HFFc6 (cell line): ENCODE measurements at places on chromosomes 2 and 18.

DNA sequence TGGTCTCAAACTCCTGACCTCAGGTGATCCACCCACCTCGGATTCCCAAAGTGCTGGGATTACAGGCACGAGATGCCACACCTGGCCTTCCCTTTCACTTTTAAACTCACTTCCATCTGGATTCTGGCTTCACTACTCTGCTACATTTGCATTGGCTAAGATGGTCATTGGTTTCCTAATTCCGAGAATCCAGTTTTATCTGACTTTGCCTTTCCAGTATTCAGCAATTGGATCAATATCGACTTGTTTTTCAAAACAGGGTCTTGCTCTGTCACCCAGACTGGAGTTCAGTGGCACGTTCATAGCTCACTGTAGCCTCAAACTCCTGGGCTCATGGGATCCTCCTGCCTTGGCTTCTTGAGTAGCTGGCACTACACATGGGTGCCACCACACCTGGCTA, 4.7 kb upstream of the CD302 start:
- no peak for DNase-seq

DNA sequence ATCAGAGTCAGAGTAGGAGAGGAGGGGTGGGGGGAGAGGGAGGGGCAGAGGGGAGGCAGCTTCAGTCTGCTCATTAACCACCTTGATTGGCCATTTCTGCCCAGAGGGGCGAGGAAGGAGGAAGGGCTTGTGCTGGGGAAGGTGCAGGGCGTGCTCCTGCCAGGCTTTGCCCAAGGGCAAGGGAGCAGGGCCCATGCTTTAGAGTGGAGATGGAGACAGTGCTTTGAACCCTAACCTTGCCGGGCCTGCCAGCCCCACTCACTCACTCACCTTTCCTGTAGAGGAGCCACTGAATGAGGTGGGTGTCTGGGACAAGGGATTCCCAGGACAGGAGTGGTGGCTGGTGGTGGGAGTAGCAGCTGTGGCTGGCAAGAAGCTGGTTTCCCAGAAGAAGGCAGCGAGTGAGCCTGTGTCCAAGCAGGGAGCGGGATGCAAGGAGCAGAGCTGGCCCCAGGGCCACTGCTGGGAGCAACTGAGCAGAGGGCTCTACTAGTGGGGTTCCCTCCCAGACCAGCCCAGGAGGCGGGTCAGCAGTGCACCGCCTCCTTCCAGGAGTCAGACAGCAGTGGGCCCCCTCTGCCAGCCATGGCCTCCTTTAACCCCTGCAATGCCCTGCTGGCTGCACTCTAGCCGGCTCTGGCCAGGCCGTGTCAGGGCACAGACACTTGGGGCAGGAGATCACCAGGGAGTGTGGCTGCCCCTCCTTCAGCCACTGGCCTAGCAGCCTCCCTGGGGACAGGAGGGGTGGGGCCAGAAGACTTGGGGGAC, 3.6 kb upstream of the RUFY4 start:
- no peak for DNase-seq

DNA sequence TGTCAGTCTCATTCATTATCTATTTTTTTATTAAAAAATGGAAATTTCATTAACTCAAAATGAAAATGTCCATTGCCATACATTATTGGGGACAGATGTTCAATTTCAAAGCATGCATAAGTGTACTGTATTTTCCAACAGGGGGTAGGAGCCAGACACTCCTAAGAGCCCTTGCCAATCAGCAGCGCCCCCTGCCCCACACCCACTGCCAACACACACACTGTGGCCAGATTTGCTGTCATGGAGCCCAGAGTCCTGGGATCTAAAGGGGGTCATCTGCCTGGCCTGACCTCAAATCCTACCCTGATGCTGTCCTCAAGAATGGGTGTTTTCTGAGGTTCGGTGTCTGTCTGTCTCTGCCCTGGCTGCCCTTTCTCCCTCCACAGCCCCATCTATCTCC, 162.2 kb upstream of the TWIST2 start:
- DNase-seq, result no peak

DNA sequence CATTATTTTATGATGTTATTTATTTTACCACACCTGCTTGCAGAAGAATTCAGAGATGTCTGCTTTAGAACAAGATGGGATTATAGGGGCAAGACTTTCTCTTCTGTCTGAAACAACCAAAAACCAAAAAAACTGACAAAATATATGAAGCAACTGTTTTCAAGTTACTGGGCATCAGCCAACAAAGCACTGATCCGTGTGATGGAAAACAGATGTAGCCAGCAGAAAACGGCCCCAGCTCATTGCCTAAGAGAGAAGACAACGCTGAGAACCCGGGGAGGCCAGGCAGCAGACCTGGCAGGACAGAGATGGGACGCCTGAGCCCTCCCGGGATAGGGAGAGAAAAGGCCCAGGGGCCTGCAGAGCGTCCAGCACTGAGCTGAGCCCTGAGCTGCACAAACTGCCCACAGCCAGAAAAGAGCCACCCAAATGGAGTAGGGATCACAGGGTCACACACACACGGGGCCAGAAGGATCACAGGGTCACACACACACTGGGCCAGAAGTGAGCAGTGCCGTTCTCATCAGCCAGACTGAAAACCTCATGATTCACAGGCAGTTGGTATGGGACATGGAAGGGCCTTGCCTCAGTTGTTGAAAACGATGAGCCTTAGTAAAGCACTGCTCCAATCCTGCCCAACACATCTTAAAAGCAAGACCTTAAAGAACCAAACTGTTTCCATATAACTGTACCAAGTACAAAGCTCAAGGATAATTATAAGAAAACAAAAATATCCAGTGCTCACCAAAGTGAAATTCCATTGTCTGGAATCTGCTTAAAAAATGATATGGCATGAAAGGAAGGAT, 12.1 kb downstream of the PXDN start:
- DNase-seq, result peak; percentile 85

DNA sequence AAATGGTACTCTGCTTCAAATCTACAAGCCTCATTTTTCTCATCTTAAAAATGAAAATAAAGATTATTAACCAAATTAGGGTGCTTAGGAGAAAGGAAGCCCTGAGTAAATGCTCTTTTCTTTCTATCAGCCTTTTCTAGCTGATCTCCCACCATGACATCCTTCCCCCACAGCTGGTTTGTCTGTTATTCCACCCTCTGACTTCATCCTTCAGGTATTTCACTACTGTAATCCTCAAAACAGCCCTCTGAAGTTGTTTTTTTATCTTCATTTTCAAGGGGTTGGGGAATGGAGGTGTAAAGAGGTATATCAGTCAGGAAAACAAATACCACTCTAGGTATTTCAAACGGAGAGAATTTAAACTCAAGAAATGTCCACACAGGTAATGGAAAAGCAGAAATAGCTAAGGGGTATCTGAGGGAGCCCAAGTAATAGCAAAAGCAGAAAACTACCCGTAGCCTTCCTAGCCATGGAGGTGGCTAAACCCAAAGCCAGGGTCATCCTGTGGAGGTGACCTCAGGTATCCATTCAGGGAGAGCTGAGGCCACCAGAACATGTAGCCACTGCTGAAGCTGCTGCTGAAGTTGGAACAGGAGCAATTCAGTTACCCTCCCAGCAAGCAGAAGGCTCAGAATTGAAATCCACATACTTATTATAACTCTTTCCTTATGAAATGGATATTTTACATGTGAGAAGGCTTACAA, 990.9 kb upstream of the ACVR2A start:
- no peak for DNase-seq

DNA sequence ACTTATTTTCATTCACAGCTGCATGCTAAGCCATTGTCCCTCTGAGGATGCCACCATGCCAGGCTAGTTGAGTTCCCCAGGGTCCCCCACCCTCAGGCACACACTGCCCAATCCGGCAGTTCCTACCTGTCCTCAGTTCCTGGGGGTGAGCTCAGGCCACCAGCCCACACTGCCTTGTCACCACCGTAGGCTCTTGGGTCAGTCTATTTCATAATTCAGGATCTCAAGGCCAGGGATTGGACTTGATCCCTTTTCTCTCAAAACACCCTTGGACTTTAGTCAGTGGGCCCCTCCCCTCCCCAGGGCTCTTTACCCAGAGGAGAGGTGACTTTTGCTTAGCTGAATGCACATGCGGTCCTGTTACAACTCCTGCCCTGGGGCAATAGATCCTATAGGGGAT, 18.7 kb upstream of the MC2R start:
- DNase-seq, result no peak

DNA sequence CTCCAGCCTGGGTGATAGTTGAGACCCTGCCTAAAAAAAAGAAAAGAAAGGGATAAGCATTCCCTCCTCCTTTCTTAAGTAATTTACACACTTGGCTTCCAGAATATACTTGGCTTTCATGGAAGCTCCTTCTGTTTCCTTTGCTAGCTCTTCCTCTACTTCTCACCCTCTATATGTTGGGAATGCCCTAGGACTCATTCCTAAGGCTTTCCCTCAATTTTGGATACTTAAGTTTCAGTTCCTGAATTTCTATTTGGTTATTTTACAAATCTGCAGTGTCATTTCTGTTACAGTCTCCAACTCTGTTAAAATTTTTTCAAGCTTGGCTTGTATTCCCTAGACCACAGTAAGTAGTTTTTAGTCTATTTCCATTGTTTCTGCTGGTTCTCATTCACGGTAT, 23.6 kb downstream of the SP3 start:
- no peak for DNase-seq

DNA sequence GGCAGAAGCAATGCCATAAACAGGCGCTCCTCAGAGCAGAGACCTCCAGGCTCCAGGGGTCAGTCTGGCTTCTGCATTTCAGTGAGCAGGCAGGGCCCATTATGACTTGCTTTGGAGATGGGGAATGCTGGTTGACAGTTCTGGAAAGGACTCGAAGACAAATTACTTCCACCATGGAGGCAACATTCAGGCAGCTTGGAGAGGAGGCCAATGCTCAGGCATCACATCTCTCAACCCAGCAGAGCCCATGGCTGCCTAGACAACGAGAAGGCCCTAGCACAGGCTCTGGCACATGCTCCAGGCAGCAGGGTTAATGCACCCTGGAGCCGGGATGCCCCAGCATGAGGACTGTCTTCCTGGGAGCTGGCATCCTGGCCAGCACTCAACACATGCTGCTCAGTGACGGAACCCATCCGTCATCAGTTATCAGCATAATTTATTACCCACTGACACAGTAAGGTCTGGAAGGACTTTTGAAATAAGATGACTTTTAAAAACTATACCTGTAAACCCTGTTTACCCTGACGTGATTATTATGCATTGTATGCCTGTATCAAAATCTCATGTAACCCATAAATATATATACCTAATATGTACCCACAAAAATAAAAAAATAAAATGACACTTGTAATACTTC, 52.8 kb downstream of the ADNP2 start:
- DNase-seq, result no peak

GRCh38 chr2:159202568-159203071, 83.9 kb downstream of the WDSUB1 start:
- peak; percentile 99 for DNase-seq

DNA sequence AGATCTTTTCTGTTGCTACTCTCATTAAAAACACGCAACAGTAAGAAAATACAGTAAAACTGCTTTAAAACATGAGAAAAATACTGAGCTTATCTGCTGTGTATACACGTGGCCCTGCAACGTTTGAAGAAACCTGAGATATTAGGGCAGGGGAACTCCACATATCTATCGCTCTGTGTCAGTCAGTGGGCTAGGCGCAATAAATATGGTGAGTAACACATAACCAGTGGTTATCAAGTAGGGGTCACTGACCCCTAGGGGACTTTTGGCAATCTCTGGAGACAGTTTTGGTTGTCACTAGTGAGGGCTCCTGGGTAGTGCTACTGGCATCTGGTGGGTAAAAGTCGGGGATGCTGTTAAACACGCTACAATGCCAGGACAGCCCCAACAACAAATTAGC, 14.9 kb downstream of the STAT1 start:
- DNase-seq, result no peak

- DNase-seq, result no peak
Measured at GRCh38 chr2:41413813-41414485, 633.9 kb upstream of the PKDCC start.

DNA sequence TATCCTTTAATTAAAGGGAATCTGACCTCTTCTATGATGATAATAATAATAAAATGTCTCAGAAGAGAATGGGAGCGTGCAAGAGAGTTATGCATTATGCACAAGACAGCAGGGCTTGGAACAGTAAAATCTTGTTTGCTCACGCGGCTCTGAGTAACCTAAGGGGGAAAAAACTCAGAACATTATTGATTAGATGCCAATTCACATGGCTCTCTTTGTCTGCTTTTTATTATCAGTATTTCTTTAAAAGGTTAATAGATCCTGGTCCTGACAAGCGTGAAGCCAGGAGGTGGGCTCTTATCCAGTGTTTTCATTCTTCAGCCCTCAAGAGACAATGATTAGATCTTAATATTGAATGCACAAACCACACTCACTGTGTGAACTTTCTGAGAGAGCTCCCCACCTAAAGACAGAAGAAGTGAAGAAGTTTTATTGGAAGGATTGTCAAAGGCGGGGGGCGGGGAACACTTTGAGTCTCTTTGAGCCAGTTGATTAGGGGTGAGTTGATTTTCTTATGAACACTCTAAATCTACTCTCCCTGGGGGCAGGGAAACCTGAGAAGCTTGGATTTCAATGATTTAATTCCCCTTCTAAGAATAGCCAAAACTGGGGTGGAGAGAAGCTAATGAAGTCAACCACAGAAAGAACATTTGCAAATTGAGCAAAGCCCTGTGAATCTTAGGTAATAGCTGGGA, 127.5 kb upstream of the CTAGE1 start:
- no peak for DNase-seq

DNA sequence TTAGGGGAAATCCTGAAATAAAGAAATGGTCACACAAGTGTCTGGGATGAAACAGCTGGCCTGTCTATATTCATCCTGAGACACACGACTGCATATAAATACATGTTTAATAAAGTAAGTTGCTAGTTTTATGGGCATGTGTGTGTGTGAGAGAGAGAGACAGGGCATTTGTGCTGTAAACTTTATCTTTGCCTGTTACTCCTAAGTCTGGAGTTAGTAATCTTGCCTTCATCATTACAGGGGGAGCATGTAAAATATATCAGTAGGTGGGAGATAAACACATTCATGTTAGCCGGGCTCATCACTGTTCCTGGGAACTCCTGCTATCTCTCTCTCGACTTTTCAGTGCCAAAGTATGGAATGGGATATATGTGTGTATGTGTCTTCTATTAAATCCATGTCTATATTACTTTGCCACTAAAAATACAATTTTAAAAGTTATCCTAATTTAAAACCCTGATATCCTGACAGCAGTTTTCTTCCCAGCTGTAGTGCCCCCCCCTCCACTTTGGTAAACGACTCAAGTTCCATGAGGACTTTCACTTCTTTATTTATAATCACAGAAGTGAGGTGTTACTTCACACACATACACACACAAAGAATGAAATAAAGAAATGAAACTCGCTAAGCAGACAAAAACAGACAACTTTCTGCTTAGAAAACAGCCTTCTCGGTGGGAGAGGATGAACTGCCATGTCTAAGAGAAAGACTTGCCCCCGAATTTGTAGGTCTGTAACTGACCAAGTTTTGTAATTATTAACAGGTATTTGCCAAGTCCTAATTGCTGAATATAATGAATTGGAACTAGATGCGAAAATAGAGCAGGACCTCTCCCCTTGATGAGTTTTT, 947 bp downstream of the ZEB2 start:
- no peak for DNase-seq

DNA sequence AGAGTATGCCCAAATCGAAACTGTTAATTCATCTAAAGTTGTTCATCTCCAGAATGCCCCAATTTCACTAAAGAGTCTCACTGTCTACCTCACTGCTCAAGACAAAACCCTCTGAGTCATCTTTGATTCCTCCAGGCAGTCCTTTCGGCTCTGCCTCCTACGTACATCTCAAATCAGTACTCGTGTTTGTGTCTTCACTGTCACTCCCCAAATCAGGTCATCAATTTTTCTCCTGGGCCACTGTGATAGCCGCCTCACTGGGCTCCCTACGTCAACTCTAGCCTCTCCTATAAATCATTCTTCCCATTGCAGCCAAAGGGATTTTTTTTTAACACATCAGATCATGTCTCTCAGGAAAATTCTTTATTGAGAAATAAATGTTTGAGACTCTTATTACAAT, 42.1 kb upstream of the TTC39C start:
- DNase-seq, result no peak
